Foreskin keratinocyte (primary cell): ENCODE measurements at places on chromosomes 5 and 9. TPM values are rescaled to one million over a fixed set of nuclear protein-coding genes. Genes with fewer than 3 reads are reported as not detected.

The BASP1 gene
- total RNA-seq, result 83.8 and 106 TPM in 2 replicates

The FAM219A gene
- total RNA-seq, result 9.4 and 10.6 TPM in 2 replicates

The IGFBPL1 gene
- 0.46 TPM in 1 of 2 replicates, not detected in the other for total RNA-seq

The IRX2 gene
- total RNA-seq, result 18.2 and 19.5 TPM in 2 replicates

The PSIP1 gene
- 38.6 and 46.9 TPM in 2 replicates for total RNA-seq

The PCDHB15 gene
- total RNA-seq, result 0.04 and 0.17 TPM in 2 replicates

The ANKRD34B gene
- total RNA-seq, result not detected in 2 replicates

The ZFP2 gene
- 0.24 and 0.28 TPM in 2 replicates for total RNA-seq

The SLC6A19 gene
- not detected in 2 replicates for total RNA-seq

The OR2S2 gene
- total RNA-seq, result not detected in 2 replicates

The WNK2 gene
- total RNA-seq, result 0.04 and 0.14 TPM in 2 replicates

The OR2Y1 gene
- not detected in 2 replicates for total RNA-seq

The CORO2A gene
- 37.0 and 39.3 TPM in 2 replicates for total RNA-seq

The GABRG2 gene
- total RNA-seq, result not detected in 2 replicates

The C9 gene
- not detected in 2 replicates for total RNA-seq

The RGS14 gene
- 19.6 and 22.1 TPM in 2 replicates for total RNA-seq

The ADAMTS6 gene
- total RNA-seq, result 19.6 and 23.2 TPM in 2 replicates

The KIF27 gene
- 2.8 and 3.9 TPM in 2 replicates for total RNA-seq

The ANKRD31 gene
- 0.07 and 0.10 TPM in 2 replicates for total RNA-seq

The WNT8A gene
- not detected in 2 replicates for total RNA-seq

The FOXD1 gene
- total RNA-seq, result 28.0 and 30.9 TPM in 2 replicates

The FAM151B gene
- 1.2 and 1.3 TPM in 2 replicates for total RNA-seq

The CDKN2A gene
- total RNA-seq, result 4.9 and 12.8 TPM in 2 replicates

The AGXT2 gene
- total RNA-seq, result not detected in 2 replicates

The KCNMB1 gene
- total RNA-seq, result not detected in 2 replicates

The SLC1A3 gene
- total RNA-seq, result 18.2 and 22.5 TPM in 2 replicates

The NMUR2 gene
- total RNA-seq, result not detected in 2 replicates

The AOPEP gene
- total RNA-seq, result 25.7 and 28.5 TPM in 2 replicates

The LRRC19 gene
- not detected in 2 replicates for total RNA-seq

The GFPT2 gene
- 0.04 and 0.07 TPM in 2 replicates for total RNA-seq

The RELL2 gene
- 16.3 and 20.3 TPM in 2 replicates for total RNA-seq

The PKN3 gene
- 7.1 and 9.3 TPM in 2 replicates for total RNA-seq

The ADRA1B gene
- 0.11 TPM in 1 of 2 replicates, not detected in the other for total RNA-seq

The SPAAR gene
- not detected in 2 replicates for total RNA-seq

The LHX3 gene
- total RNA-seq, result not detected in 2 replicates

The NIM1K gene
- 0.07 and 0.14 TPM in 2 replicates for total RNA-seq

The TTC39B gene
- total RNA-seq, result 7.9 and 8.7 TPM in 2 replicates

The TPD52L3 gene
- total RNA-seq, result not detected in 2 replicates

The OSMR gene
- 28.0 and 31.5 TPM in 2 replicates for total RNA-seq

The ARSI gene
- 4.7 and 5.0 TPM in 2 replicates for total RNA-seq

The CARTPT gene
- total RNA-seq, result not detected in 2 replicates

The COL23A1 gene
- total RNA-seq, result 0.04 TPM in 1 of 2 replicates, not detected in the other

The ASTN2 gene
- total RNA-seq, result 0.35 and 0.41 TPM in 2 replicates

The RASGRF2 gene
- 0.04 TPM in 1 of 2 replicates, not detected in the other for total RNA-seq

The DMGDH gene
- 0.07 and 0.17 TPM in 2 replicates for total RNA-seq
